ENCODE measurements at places on chromosomes 7 and 10. TPM values are rescaled to one million over a fixed set of nuclear protein-coding genes. Genes with fewer than 3 reads are reported as not detected.

Gene AKR1B15
- total RNA-seq, result not detected

Gene AGAP5
- total RNA-seq, result 10.6 TPM

Gene LRRC4
- not detected for total RNA-seq

Gene GNAT3
- total RNA-seq, result not detected

Gene TUBAL3
- total RNA-seq, result not detected
